Suprapubic skin (tissue), 4 donors: ENCODE measurements at places on chromosomes 1 and 21.
A peak's percentile ranks its signal among the peaks of the same experiment; 100 is the strongest.

DNA sequence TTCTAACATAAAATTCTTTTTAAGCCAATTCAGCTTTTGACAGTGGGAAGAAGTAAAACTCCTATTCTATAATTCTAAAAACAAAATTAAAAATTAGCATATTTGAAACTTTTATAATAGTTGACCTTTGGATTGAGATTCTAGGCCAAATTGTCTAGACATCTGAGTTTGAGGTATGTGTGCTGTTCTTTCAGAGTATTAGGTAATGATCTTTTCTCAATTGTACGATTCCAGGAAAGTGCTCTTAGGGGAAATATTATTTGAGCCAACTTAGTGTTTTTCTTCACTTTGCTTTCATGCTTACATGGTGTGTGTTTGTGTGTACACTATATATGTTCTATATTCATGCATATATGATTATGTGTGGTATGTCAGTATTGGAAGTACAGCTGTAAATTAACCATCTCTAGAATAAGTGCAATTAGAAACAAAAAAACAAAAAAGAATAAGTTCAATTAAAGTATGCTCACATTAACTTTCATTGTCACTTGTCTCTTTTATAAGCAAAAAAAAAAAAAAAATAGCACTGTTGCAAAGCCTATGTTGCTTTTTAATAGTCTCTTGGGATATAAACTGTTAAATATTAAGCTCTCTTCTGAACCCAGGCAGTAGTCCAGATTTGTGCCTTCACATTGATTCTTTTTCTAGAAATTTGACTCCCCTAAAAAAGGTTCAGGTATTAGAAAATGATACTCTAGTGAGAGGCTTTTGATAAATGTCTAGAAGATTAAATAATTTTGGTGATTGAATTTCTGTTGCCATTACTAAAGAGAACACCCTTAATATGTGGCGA, 132.2 kb downstream of the ATP5PO start:
- no peak for DNase-seq

GRCh38 chr1:12556368-12556930, 61.6 kb downstream of the DHRS3 start:
- DNase-seq: peak; percentile 77

GRCh38 chr1:156834322-156834721, 17.7 kb upstream of the SH2D2A start:
- no peak for DNase-seq

DNA sequence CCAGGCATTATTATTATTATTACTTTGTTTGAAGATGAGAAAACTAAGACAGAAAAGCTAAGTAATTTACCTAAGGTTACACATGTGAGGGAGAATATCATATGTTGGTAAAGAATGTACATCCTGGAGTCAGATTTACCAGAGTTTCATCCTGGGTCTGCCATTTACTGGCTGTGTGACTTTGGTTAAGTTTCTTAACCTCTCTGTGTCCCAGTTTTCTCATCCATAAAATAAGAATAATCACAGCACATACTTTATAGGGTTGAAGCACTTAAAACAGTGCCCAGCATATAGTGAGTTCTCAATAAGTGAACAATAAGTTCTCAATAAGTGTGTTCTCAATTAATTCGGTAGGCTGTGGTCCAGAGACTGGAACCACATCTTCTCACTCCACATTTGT, 32.5 kb downstream of the UBE2U start:
- no peak for DNase-seq

DNA sequence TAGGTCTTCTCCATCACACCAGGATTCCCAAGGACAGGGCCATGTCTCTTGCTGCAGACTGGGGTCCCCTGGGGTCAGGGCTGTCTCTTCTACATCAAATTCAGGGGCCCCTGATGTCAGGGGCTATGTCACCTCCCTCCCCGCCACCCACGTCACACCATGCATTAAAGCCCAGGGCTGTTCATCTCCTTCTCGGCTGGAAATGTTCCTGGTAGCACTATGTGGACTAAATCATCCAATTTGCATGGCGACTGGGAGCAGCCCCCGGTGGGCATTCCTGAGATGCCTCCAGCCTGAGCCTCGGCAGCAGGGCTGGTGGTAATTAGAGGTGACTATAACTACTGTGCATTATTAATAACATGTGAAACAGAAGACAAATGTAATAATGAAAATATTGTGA, 151.7 kb upstream of the HMGB4 start:
- no peak for DNase-seq

DNA sequence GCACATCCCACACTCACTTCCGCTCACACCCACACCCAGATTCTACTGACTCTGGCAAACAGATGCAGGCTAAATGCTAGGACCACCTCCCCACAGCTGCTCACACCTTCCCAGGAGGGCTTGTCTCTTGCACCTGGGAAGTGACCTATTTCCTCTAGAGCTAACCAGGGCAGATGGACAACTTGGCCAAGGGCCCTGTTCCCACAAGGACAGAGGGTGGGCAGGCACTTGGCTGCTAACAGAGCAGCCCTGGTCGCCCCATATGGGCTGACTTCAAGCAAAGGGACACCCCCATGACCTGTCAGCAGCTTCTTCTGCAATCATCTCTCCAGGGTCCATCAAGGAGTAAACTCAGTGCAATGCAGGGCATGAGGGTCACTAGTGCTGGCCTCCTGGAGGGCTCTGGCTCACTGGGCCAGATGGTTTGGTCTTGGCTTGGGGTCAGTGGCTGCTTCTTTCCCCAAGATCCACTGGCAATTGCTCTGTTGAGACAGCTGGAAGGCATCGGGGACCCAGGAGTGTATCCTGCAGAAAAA, 641.5 kb downstream of the PLPP3 start:
- no peak for DNase-seq

DNA sequence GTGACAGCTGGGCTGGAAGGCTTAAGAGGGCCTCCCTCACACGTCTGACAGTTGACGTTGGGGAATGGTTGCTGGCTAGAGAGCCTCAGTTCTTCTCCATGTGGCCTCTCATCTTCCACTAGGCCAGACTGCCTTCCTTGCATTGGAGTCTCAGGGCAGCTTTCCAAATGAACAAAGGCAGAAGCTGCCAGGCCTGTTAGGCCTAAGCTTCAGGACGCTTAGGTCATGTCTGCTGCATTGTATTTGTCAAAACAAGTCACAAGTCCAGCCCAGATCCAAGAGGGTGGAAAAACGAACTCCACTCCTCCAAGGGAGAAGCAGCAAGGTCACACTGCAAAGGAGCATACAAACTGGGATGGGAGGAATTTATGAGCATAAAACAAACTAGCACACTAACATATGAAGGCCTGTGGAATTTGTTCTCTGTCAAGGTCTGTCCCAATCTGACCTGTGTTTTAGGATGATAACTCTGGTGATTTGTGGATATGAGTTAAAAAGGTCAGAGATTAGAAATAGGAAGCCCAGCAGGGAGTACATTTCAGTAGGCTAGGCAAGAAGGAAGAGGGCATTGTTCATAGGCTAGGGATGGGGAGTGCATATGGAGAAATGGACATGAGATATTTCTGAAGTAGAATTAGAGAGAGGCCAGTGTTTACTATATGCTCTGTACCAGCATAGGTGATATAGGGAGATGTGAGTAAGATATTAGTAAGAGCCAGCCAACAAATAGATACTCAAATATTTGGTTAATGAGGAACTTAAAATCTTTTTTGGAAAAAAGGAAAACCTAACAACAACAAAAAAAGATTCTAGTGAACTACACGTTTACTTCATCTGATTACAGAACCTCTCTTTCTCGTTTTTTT, 29.1 kb upstream of the CNN3 start:
- DNase-seq: no peak

GRCh38 chr1:185439727-185440415, 122.8 kb upstream of the IVNS1ABP start:
- no peak for DNase-seq

DNA sequence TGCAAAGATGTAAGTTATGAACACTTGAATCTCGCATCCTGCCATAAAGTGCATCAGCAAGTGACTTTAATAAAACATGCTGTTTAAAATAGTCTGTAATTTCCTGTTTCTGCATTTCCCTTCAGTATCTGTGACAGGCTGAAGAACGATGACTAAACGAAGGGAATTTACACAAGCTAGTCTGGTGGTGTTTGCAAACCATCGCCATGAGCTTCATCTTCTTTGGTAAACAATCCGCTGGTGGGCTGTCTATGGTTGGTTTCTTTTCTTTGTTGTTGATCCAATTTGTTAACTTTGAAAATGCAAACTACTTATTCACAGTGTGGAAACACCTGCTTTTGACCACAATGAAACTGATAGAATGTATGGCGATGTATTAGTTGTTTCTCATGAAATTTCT, 13.9 kb downstream of the SERTAD4 start:
- DNase-seq: no peak

DNA sequence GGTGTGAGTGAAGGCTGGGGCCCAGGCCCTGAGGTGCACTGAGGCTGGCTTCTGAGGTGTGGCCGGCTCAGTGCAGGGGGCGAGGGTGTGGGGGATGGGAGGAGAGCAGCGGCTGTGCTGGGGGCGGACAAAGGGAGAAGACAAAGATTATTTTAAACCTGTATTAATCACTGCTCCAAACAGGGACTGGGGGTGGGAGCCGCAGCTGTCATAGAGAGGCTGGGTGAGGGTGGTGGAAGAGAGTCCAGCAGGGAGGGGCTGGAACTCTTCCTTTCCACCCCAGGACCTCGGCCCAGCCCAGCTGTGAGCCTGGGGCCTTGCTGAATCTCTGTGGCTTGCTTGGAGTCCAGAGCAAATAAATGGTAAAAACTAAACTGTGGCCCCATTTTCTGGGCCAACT, 106.9 kb downstream of the KCND3 start:
- DNase-seq: no peak

- DNase-seq: no peak
These were observed 17.6 kb upstream of the PAPPA2 start for GRCh38 chr1:176445402-176445801.

- DNase-seq: no peak
These were observed 91.9 kb downstream of the TSEN15 start for GRCh38 chr1:184143449-184143848.

DNA sequence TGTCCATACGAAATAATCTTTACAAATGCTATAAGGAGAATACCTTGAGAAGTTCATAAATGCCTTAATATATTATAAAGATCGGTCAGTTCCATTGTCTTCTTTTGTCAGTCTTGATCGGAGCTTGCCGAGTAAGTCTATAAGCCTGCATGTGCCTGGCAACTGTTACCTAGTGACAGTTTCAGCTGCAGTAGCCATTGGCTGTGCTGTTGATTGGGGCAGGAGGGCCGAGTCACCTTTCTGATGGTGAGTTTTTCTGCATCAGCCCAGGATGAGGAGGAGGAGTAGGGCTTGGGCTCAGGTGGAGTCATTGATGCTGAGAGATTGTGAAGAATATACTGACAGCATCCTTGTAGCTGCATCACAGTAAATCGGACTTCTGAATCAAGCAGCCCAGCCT, 1.9 kb upstream of the GPR52 start:
- no peak for DNase-seq

DNA sequence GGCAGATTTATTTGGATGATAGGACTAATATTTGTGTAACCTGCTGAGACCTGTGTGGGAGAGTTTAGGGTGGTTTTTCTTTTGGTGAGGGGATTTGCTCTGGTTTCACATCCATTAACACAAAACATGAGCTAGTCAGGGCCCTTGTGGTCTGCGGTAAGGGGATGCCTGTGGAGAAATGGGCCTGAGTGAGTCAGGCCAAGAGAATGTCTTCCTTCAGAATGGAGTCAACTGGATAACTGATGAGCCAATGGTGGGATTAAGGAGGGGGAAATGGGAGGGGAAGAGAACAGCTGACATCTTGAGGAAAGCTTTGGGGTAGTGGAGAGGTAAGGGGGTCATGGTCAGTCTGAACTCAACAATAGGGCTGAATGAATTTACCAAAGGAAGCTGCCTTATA, 13.9 kb downstream of the WNT2B start:
- DNase-seq: no peak

DNA sequence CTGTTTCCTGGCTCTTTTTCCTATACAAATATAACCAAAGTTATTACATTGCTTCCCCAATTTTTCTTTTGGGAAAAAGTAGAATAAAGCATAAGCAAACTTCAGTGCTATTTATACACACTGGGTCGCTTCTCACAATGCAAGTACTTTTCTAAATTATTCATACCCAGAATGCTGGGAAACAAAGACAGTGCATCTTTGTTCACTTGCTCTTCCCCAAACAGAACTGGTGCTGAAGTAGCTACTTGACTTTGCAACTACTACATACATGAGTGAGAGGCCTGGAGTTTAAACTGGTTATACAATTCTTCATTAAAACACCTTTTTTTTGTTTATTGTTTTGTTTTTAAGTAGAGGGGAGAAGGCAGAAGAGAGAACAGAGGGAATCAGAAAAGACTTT, 40.2 kb downstream of the STX6 start:
- no peak for DNase-seq

DNA sequence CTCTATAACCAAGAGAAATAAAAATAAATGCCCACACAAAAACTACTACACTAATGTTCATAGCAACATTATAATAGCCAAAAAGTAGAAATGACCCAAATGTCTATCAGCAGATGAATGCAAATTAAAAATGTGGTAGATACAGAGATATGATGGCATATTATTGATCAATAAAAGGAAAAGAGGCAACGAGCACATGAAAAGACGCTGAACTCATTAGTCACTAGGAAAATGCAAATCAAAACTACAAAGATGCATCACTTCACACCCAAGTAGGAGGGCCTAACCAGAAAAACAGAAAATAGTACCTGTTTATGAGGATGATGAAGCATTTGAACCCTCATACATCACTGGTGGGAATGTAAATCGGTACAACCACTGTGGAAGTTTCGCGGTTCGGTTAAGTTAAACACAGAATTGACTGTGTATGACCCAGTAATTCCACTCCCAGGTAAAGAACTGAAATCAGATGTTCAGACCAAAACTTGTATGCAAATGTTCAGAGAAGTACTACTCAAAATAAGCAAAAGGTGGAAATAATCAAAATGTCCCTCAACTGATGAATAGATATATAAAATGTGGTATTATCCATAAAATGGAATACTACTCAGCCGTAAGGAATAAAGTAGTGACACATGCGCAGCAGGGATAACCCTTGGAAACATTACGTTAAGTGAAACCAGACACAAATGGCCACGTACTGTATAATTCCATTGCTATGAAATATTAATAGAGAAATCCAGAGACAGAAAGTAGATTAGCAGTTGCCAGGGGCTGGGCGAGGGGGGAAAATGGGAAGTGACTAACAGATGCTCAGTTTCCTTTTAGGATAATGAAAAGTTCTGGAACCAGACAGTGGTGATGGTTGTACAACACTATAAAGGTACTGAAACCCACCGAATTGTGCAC, 3.1 kb downstream of the USP48 start:
- DNase-seq: no peak

DNA sequence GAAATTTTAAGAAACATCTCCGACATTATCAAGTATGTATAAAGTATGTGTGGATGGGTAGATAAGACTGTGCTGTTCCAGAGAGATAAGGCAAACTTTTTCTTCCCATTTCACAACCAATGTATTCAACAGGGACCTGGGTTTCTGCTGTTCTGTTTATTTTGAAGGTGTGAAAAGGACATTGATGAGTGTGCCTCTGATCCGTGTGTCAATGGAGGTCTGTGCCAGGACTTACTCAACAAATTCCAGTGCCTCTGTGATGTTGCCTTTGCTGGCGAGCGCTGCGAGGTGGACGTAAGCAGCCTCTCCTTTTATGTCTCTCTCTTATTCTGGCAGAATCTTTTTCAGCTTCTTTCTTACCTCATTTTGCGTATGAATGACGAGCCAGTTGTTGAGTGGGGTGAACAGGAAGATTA, 174.0 kb downstream of the CRB1 start:
- no peak for DNase-seq
